Non-pigmented ciliary epithelial cell (primary cell): ENCODE measurements at places on chromosomes 5 and 9.
A peak's percentile ranks its signal among the peaks of the same experiment; 100 is the strongest.

- DNase-seq: peak; percentile 13
Measured at GRCh38 chr9:10876333-10876732, 263.5 kb upstream of the PTPRD start.

GRCh38 chr5:32058101-32058500, 116.0 kb downstream of the GOLPH3 start:
- DNase-seq: no peak

DNA sequence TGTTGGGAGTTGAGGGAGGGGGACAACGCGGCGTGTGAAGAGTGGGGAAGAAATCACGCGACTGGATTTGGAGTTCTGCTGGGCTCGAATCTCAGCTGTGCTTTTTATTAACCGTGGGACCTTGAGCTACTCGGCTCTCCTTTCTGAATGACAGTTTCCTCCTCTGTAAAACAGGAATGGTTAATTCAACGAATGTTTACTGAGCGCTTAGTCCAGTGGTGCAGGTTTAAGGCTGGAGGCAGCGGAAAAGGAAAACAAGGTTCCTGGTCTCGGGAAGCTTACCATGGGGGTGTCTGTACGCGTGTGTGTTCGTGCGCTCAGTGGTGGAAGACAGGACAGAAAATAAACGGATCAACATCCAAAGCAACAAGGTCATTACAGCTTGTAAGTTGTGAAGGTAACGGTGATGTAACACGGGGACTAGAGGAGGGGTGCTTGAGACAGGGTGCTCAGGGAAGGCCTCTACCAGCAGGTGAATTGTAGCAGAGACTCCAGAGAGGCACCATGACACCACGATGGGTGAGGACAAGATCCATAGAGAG, 277 bp downstream of the EIF4E1B start:
- DNase-seq: no peak

- no peak for DNase-seq
Measured at GRCh38 chr5:56971275-56971674, 19.4 kb upstream of the MIER3 start.

GRCh38 chr5:16628376-16628775, 11.6 kb upstream of the RETREG1 start:
- DNase-seq: no peak

DNA sequence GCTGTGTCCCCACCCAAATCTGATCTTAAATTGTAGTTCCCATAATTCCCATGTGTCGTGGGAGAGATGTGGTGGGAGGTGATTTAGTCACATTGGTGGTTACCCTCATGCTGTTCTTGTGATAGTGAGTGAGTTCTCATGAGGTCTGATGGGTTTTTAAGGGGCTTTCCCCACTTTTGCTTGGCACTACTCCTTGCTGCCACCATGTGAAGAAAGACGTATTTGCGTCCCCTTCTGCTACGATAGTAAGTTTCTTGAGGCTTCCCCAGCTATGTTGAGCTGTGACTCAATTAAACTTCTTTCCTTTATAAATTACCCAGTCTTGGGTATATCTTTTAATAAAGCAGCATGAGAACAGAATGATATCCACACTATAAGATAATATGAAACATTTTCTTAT, 1023.4 kb downstream of the TLE4 start:
- no peak for DNase-seq

DNA sequence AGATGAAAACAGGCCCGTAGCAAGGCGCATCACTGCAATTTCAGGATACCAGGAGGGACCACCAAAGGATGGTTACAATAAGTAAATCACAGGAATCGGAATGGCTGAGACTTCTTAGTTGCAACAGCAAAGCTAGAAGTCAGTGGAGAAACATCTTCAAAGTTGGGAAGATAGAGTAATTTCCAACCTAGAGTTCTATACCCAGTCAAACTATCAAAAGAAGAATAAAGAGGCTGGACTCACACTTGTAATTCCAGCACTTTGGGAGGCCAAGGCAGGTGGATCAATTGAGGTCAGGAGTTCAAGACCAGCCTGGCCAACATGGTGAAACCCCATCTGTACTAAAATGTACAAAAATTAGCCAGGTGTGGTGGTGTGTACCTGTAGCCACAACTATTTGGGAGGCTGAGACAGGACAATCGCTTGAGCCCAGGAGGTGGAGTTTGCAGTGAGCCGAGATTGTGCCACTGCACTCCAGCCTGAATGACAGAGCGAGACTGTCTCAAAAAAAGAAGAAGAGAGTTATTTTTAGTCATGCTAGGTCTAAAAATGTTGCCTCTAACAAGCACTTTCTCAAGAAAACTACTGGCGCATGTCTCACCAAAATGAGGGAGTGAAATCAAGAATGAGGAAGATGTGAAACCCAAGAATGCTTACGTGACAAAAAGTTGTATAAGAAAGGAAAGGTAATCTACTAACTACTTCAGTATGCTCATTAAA, 267.7 kb downstream of the DENND1A start:
- DNase-seq: no peak

DNA sequence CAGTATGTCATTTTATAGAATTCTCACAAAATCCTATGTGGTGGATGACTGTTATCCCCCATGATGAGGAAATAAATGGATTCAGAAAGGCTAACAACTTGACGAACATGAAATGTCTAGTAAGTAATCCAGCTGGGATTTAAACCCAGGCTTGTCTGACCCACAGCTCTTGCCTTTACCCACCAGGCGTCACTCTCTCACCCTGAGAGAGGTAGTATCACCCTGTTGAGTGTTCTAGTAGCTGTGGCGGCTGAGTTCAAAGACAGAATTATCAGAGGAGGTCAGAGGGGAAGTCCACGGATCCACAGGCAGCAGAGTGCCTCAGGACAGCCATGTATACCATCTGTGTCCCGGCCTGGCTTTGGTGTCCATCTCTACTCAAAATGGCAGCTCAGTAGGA, 113.8 kb downstream of the ZNF462 start:
- DNase-seq: no peak

DNA sequence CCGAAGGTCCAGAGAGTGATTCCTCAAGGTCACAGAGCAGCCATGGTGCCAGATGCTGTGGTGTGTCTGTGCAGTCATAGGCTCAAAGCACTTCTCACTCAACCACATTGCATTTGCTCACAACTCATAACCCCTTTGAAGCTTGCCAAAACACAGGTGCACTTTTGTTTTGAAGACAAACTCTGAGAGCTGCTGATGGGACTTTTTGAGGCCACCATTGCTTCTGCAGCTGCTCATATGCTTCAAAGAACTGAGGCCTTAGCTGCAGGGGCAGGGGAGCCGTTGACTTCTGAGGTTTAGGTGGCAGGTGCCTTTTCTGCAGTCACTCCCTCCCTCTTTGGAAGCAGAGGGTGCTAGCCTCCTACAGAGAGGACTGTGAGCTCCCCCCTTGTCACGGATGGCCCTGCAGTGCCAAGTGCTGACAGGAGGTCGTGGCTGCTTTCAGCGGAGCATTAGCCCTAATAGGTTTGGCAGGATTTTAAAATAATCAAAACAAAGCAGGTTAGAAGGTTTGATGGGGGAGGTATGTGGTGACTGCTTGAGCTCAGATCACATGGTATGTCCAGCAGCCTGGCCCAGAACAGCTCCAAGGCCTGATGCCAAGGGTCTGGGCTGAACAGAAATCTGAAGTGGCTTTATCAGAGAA, 232.1 kb downstream of the MAN2A1 start:
- DNase-seq: no peak

DNA sequence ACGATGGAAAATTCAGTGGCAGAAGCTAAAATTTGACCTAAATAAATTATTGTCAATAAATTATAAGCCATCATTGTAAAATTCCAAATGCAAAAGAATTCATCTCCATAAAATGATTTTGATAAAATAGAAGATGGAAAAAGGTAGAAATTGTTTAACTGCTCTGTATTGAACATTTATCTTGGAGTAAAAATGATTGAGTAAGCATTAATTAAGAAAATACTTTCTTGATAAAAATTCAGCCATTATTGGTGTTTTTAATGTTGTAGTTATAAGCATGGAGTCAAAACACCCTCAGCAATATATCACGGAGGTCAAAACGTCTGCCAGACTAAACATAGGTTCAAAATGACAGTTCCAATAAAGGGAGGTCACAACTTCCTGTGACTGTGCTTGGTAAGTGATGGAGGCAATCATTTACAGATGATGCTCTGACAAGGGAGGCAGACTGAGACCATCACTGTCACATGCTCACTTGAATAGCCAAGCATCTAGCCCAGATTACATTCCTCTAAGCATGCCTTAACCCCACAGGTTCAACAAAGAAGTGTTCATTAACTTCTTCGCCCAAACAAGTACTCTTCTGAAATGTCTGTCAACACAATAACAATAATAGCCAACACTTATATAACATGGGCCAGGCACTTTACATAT, 69.5 kb downstream of the SH3TC2 start:
- no peak for DNase-seq

- DNase-seq: no peak
Measured at GRCh38 chr9:89312222-89312571, 1.2 kb downstream of the CKS2 start.

GRCh38 chr9:785997-786396, 55.5 kb upstream of the DMRT1 start:
- no peak for DNase-seq

- peak; percentile 86 for DNase-seq
Measured at GRCh38 chr9:95822583-95823431, 52.7 kb upstream of the ERCC6L2 start.

- no peak for DNase-seq
Measured at GRCh38 chr5:2529371-2530092, 221.9 kb downstream of the IRX2 start.

GRCh38 chr5:78004559-78004958, 228.4 kb upstream of the TBCA start:
- DNase-seq: no peak

DNA sequence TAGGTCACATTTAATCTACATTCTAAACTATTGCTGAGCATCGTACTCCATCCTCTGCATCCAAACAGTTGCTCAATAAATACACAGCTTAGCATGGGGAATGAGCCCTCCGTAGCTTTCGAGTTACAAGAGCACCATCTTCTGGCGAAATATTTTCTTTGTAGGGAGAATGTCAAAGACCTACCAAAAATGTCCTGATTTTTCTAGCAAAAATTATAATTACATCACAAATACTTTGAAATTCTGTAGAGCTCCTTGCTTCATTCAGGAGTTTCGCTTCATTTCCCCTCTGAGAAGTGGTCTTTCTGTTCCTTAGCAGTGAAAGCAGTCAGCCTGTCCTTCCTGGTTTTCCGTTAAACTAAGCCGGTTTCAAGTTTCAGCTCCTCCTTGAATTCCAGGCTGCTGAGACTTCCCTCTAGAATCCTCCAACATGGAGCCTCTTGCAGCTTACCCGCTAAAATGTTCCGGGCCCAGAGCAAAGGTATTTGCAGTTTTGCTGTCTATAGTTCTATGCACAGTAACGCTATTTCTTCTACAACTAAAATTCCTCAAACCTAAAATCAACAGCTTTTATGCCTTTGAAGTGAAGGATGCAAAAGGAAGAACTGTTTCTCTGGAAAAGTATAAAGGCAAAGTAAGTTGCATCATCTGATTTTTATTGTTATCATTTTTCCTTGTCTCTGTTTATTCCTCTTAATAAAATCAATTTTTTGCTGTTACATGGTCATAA, at the start of gene GPX8:
Gene GPX8, plus strand, starts transcription at position 409 of the 730 bp plus-strand sequence. Its CDS starts 22 bp downstream, at position 431.
- DNase-seq: peak; percentile 77

GRCh38 chr5:93117751-93118531, 463.1 kb downstream of the NR2F1-AS1 start:
- peak; percentile 45 for DNase-seq

GRCh38 chr5:161333194-161333880, 213.2 kb downstream of the GABRB2 start:
- no peak for DNase-seq

GRCh38 chr5:161064297-161064696, 212.3 kb upstream of the ATP10B start:
- DNase-seq: no peak

DNA sequence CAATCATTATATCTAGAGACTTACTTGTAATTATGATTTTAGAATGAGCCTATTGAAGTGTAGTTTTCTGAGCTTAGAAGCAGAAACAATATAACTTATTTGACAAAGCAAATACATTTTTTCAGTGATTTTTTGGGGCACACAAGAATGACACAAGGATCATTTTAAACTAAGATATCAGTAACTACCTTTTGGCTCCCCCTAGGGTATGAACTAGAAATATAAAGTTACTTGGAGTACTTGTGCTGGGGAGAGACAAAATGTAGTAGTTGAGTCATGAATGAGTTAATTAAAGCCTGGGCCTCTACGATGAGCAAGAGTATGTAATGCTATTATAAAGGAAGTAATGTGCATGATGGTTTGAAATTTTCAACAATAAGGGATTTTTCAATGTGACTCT, 1244.1 kb upstream of the ACO1 start:
- peak; percentile 4 for DNase-seq

- DNase-seq: no peak
Measured at GRCh38 chr9:73541923-73542322, 390.3 kb downstream of the ANXA1 start.

GRCh38 chr5:149938279-149938678, 6.3 kb downstream of the PDE6A start:
- no peak for DNase-seq

- DNase-seq: peak; percentile 67
Measured at GRCh38 chr5:97019435-97020117, 83.7 kb downstream of the LNPEP start.

DNA sequence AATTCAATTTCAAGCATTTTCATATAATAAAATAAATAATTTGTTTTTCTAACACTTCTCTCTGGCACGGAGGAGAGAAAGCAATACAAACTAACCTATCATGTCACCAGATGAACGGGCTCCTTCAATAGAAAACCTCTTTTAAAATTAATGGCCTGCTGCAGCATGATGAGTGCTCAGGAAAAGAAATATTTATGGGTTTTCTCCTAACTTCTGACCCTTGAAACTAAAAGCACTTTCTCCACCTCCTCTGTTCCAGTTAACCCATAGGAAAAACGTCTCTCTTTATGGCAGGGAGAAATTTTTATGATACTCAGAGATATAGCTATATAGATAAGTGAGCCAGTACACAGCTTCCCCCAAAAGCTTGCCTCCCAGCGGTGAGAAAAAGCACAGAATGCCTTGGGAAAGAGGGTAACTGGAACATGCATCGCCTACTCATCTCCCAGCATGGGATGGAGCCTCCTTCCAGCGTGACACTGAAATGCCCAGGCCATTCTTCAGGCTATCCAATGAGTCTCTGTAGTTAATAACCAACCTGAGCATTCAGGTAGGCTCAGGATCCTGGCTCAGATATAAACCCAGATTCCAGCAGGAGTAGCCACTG, 963.0 kb upstream of the DMAC1 start:
- no peak for DNase-seq

GRCh38 chr9:128438343-128439109, 17.3 kb upstream of the ODF2 start:
- no peak for DNase-seq

- DNase-seq: no peak
Measured at GRCh38 chr5:127820910-127821553, 117.8 kb downstream of the CCDC192 start.

GRCh38 chr9:96493757-96494156, 43.8 kb downstream of the HABP4 start:
- DNase-seq: no peak

DNA sequence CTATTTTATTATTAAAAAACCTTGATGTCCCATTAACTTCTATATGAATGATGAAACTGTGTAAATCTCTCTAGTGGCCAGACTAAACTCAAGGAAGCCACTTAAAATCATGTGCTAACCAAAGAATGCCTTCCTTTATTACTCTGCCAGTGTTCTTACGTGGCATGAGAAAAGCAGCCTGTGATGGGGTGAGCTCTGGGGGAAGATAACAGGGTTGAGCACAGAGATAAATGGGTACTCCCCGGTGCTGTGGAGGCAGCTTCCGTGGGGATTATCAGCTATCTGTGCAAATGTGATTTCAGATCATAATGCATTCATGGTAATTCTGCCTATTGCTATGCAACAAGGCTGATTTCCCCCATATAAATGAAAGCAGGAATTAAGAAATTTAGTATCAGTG, 181.3 kb downstream of the CAVIN4 start:
- no peak for DNase-seq
